CD8-positive, alpha-beta memory T cell (primary cell): ENCODE measurements at places on chromosomes 4 and X. TPM values are rescaled to one million over a fixed set of nuclear protein-coding genes. Genes with fewer than 3 reads are reported as not detected.

TMPRSS11A gene
- not detected for total RNA-seq

MAGEE2 gene
- not detected for total RNA-seq

- DNase-seq: no peak
Measured at GRCh38 chrX:85309717-85310116, 65.9 kb downstream of the ZNF711 start.

GRCh38 chrX:68632491-68632890, 15.0 kb upstream of the STARD8 start:
- no peak for DNase-seq

DNA sequence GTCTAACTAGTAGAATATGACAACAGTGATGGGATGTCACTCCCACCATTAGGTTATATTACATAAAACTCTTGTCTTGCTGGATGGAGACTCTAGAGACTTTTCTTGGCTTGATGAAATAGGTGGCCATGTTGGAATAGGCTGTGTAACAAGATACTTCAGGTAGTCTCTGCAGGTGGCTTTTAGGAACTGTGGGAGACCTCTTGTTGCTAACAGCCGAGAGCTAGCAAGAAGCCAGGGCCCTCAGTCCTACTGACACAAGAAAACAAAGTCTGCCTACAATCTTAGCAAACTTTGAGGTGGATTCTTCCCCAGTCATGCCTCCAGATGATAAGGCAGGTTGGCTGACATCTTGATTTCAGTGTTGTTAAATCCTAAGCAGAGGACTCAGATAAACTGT, 72.5 kb downstream of the GNL3L start:
- DNase-seq: no peak
